Femur (tissue), 1 donor: ENCODE measurements at places on chromosomes 5 and 9.

GRCh38 chr5:154298065-154298464, 107.5 kb downstream of the GALNT10 start:
- DNase-seq: no peak

- DNase-seq: no peak
These were observed 9.2 kb downstream of the LHX2 start for GRCh38 chr9:124020520-124021384.

DNA sequence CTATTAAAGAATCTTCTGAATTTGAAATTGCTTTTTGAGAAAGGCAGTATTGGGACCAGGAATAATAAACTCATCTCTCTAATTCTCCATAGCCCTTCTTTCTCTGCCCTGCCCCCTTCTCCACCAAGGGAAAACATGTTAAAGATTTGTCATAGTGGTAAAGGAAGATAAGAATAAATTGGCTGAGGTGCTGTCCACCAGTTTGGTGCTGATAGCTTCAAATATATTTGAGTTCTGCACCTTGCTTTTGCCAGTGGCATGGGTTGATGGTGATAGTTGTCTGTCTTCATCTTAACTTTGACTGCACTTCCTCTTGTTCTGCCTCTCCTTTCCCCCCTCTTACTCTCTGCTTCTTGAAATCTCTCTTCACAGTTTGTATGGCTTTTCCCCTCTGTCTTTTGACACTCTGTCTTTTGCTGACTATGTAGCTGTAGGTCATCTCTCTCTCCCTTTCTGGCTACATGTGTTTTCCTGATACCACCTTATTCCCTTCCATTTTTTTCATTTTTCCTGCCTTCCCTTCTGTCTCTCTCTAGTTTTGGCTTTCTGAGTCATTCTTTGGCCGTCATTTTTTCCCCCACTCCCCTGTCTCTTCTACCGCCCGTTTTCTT, 56.6 kb downstream of the NDUFS4 start:
- DNase-seq: no peak

DNA sequence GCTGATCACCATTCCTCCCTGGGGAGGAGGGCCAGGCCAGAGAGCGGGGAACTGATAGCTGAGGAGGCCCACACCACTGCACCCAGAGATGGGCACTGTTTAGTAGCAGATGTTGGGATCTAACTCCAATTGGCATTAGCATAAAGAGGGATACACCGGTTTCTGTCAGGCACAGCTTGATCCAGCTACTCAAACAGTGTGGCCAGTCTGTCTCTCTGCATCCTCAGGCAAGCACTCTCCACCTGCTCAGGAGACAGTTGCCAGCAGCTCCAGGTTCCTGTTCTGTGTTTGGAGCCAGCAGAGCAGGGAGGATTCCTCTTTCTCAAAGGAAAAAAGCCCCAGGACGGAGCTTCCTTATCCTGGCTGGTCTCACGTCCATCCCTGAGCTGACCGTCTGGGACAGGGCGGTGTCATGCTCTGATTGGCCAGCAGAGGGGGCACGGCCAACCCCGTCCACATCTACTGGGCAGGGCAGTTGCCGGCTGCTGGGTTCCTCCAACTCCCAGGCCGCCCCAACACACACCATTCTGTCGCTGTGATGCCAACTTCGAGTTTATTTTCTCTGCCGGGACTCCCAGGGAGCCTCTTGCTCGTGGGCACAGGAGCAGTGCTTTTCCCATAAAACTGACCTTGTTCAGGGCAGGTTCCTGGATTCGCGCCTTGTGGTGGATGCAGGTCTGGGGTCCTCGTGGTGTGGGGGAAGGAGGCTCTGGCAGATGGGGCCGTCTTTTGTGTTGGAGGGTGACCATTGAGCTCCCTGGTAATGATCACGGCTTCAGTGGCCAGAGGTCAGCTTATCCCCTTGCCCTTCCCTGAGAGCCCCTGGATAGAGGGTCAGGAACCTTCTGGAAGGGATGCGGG, 47.9 kb downstream of the COL5A1 start:
- DNase-seq: peak; percentile 68

GRCh38 chr9:109574061-109574882, 76.2 kb upstream of the PTPN3 start:
- peak; percentile 35 for DNase-seq

GRCh38 chr9:132487351-132487791, 77.4 kb downstream of the CFAP77 start:
- DNase-seq: no peak

DNA sequence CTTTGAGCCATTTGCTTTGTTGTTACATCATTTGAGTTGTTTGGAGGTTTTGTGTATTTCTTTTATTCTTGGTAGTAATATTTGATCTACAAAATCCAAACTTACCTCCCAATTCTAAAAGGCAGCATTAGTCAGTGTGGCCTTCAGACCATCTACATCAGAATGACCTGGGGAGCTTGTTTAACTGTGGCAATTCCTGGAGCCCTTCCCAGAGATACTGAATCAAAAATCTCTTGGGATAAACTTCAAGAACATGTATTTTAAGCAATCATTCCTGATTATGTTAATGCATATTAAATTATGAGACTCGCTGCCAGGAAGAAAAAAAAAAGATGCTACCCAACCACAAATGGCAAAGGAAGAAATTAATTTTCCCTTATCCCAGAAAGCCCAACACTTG, 268.9 kb upstream of the PDE4D start:
- no peak for DNase-seq

GRCh38 chr5:147479949-147480348, 29.9 kb downstream of the DPYSL3 start:
- DNase-seq: no peak

DNA sequence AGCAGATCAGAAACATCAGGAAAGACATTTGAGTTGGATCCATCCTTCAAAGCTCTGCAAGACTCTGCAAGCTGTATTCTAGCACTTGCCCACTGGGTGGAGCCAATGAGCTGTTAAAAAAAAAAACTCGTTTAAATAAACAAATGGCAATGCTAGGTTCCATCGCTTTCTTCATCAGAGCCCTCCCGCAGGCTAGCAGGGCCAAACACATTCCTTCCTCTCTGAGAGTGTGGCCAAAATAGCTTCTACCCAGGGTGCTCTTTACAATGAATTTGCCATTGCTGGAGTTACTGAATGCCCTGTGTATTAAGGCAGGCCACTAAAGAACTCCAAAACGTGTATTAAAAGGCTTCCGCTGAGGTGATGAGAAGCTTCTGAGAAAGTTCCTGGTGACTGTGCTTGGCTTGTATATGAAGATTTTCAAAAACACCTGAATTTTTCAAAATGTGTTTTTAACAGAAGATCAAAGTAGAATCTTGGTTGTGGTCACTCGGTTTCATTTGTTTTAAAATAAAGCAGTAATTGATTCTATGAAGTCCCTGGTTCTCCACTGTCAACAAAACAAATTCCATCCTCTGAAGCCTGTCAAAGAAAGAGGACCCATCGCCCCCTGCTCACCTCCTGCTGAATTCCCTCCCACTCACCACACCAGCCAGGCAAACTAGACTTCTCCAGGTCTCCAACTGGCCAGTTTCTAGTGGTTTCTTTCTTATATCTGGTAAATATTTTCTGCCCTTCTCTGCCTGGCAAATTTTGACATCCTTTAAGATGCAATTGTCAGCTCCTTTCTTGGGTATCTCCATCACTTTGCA, 36.5 kb upstream of the EQTN start:
- DNase-seq: peak; percentile 75

GRCh38 chr5:95035891-95036685, 248.8 kb downstream of the MCTP1 start:
- DNase-seq: no peak

- no peak for DNase-seq
These were observed 9.4 kb upstream of the ANXA6 start for GRCh38 chr5:151167022-151167421.

GRCh38 chr9:121937240-121937639, 155.9 kb downstream of the TTLL11 start:
- no peak for DNase-seq
